ENCODE measurements at places on chromosomes 7 and 10. TPM values are rescaled to one million over a fixed set of nuclear protein-coding genes. Genes with fewer than 3 reads are reported as not detected.

FXYD4 gene
- total RNA-seq, result not detected

PRSS2 gene
- total RNA-seq, result 40.0 TPM

TRPV5 gene
- total RNA-seq, result not detected

NCF1 gene
- total RNA-seq, result 2.8 TPM

TFEC gene
- 3.6 TPM for total RNA-seq

TAS2R4 gene
- 0.95 TPM for total RNA-seq

GSTO2 gene
- 4.2 TPM for total RNA-seq

HABP2 gene
- not detected for total RNA-seq

FAM25G gene
- total RNA-seq, result not detected

SKIDA1 gene
- 0.78 TPM for total RNA-seq

SMKR1 gene
- total RNA-seq, result 2.1 TPM

ENO4 gene
- total RNA-seq, result 0.32 TPM

SLC26A5 gene
- not detected for total RNA-seq

CAV2 gene
- total RNA-seq, result 18.5 TPM

STK31 gene
- 0.22 TPM for total RNA-seq

GJD4 gene
- not detected for total RNA-seq

LOXL4 gene
- total RNA-seq, result 14.4 TPM

PDGFA gene
- total RNA-seq, result 10.7 TPM

A1CF gene
- not detected for total RNA-seq

FAM107B gene
- total RNA-seq, result 56.4 TPM

PAPOLB gene
- not detected for total RNA-seq

CPN1 gene
- not detected for total RNA-seq

AZGP1 gene
- total RNA-seq, result 2.8 TPM

PSMG3 gene
- 45.1 TPM for total RNA-seq

PDIA4 gene
- total RNA-seq, result 67.6 TPM

MEST gene
- 175 TPM for total RNA-seq

SPDYE8 gene
- total RNA-seq, result not detected

CYP2W1 gene
- total RNA-seq, result 42.2 TPM

PDE6C gene
- not detected for total RNA-seq

REEP3 gene
- 36.9 TPM for total RNA-seq

NKX1-2 gene
- not detected for total RNA-seq

GNAT3 gene
- not detected for total RNA-seq

NUDT13 gene
- total RNA-seq, result 3.9 TPM

TMEM26 gene
- total RNA-seq, result 0.36 TPM

SUFU gene
- total RNA-seq, result 20.2 TPM

ATP6V0A4 gene
- total RNA-seq, result 0.22 TPM
